Activated naive CD8-positive, alpha-beta T cell treated with anti-CD3 and anti-CD28 coated beads, Interleukin-2, amount 10 ng/mL, durations not matched to agents 7 days and 5 days (primary cell): ENCODE measurements at places on chromosomes 12 and 14. TPM values are rescaled to one million over a fixed set of nuclear protein-coding genes. Genes with fewer than 3 reads are reported as not detected.

- DNase-seq: no peak
- H3K36me3 ChIP-seq: no peaks in the 10 kb centered on the region
- H3K27me3 ChIP-seq: no peaks in the 10 kb centered on the region
These were observed 323.5 kb upstream of the PDE3A start for GRCh38 chr12:20044846-20045245.

Gene CD163
- total RNA-seq: 5.3 TPM

DNA sequence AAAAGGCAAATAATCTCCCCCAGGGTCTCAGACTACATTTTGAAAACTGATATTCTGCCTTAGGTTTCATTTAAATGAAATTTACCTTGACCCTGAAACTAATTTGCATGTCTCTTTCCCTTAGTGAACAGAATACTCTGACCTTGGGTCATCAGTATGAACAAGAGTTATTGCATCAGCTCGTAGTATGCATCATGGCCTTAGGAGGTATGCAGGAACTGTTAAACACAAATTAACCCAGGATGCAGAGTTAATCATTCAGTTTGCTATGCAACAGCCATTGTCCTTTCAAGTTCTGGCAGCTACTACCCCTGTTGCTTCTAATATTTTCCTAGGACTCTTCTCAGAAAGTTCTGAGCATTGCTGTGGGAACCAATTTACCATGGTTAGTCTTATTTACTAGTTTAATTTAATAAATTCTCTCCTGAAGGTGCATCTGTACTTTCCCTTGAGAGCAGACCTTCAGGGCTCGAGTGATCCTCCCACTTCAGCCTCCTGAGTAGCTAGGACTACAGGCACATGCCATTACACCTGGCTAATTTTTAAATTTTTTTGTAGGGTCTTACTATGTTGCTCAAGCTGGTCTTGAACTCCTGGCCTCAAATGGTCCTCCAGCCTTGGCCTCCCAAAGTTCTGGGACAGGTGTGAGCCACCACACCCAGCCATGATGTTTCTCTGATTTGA is 126.7 kb downstream of the TTC6 start:
- H3K36me3 ChIP-seq: no peaks in the 10 kb centered on the region
- H3K27me3 ChIP-seq: no peaks in the 10 kb centered on the region
- H3K4me3 ChIP-seq: no peak overlapping the region

DNA sequence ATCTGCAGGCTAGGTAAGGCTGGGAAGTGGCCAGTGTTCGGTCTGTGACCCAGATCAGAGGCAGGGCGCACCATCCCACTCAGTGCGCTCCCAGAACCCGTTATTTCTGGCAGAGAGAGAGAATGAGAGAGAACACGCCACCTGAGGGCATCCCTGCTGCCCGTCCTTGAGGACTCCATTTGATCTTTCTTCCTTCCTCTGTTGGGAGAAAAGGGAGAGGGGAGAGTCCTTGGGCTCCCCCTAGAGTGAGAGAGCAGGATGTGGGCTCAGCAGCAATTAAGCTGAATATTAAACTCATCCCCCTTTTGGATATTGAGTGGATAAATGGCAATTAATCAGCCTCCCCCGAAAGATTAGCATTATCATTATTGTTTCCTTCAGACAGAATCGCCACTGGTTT is 70.6 kb downstream of the IFT43 start:
- H3K27ac ChIP-seq: no peak overlapping the region
- peaks cover 1% of the 10 kb centered on the region for H3K36me3 ChIP-seq
- no peak for DNase-seq
- H3K4me3 ChIP-seq: no peak overlapping the region
- H3K27me3 ChIP-seq: no peaks in the 10 kb centered on the region

DNA sequence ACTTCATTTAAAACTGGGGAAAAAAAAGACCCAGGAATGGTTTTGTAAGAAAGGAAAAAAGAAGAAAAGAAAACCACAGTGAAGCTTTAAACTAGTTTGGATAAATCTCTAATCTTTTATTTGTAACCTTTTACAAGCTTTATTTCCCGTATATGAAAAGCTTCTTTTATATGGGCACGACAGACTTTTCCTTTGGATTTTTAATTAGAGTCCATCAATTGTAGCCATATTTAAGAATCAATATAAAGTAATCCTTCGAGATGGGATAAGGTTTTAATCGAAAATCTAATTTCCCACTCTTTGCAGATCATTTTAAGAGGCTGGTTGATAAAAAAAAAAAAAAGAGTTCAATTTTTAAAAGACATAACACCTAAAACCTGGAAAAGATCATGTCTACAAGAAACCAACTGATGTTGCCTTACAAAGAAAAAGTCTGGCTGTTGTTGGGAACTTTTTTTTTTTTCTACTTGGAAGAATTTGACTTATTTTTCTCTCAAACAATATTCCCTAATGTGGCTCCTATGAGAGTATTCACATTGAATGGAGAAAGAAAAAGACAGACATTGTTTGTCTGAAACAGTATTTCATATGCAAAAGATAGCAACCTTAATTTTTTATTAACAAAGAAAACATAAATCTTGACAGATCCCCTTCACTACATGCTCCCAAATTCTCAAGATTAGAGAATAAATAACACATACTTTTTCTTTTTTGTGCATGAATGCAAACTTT is 4.9 kb upstream of the OTX2 start:
- no peak overlapping the region for H3K4me3 ChIP-seq
- peaks cover 3% of the 10 kb centered on the region for H3K36me3 ChIP-seq

Gene MUCL1
- total RNA-seq: not detected

GRCh38 chr12:31001581-31002360 is 71.9 kb upstream of the DDX11 start:
- H3K4me3 ChIP-seq: no peak overlapping the region
- H3K4me1 ChIP-seq: no peaks in the 10 kb centered on the region
- H3K27me3 ChIP-seq: no peaks in the 10 kb centered on the region
- no peak overlapping the region for H3K27ac ChIP-seq
- DNase-seq: no peak

GRCh38 chr12:123548107-123548506 is 14.6 kb upstream of the RILPL1 start:
- H3K27ac ChIP-seq: no peak overlapping the region
- peaks cover 16% of the 10 kb centered on the region for H3K27me3 ChIP-seq
- no peaks in the 10 kb centered on the region for H3K36me3 ChIP-seq
- H3K4me3 ChIP-seq: no peak overlapping the region
- H3K4me1 ChIP-seq: no peaks in the 10 kb centered on the region
- DNase-seq: no peak

DNA sequence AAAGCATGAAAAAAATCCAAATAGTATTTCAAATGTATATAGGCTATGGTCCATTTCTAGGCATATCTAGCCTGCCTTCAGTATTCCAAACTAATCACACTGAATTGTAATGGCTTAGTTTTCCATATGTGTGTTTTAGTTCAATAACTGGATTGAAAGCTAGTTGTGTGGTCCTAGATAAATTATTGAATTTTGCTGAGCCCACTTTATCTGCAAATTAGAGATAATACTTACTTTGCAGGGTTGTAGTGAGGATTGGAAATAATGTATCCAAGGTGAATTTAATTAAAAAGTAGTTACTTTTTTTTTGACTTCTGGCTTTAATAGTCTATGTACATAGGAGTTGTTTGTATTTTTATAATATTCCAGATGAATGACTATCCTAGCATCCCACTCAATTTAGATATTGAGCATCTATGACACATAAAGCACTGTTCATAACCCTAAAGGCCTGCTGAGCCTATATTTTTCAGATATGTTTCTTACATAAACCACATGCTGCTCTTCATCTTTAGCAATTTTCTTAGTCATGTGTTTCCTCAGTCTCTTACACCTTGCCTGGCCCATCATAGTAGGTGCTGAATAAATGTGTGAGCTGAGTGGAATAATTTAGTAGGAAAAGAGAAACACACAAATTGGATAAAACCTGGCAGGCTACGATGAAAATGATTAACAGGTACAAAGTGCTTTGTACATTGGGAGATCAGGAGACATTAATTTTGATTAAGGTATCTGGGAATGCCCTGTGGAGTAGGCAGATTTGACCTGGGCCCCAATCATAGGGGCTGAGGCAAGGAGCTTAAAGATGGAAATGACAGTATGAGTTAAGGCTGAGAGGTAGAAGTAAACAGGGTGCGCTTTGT is 1.1 kb upstream of the ATP23 start:
- H3K27ac ChIP-seq: peak overlapping the region; percentile 99
- peaks cover 49% of the 10 kb centered on the region for H3K4me1 ChIP-seq
- peak overlapping the region; percentile 95 for H3K4me3 ChIP-seq
- DNase-seq: no peak
- peaks cover 13% of the 10 kb centered on the region for H3K36me3 ChIP-seq
- H3K27me3 ChIP-seq: no peaks in the 10 kb centered on the region

- no peaks in the 10 kb centered on the region for H3K27me3 ChIP-seq
- H3K36me3 ChIP-seq: no peaks in the 10 kb centered on the region
- H3K27ac ChIP-seq: no peak overlapping the region
- peaks cover 1% of the 10 kb centered on the region for H3K4me1 ChIP-seq
These were observed 84.0 kb downstream of the PELI2 start for GRCh38 chr14:56202256-56202655.

DNA sequence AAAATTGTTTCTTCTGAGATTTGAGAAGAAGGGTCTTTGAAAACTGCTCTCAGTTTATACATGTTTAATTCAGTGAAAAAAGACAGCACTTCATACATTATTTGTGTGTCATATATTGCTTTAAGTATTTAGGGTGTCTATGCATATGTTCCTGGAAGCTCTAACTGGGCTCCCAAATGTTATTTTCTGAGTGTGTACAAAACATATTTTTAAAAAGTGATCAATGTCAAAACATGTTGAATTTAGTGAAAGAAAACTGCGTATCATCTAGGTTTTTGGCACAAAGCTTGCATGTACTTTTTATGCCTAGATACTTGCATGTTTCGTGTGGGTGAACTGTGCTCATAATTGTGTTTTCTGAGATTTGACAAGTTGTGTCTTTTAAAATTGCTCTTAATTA is 81.6 kb downstream of the ASCL4 start:
- H3K4me3 ChIP-seq: no peak overlapping the region
- H3K27ac ChIP-seq: no peak overlapping the region
- no peaks in the 10 kb centered on the region for H3K4me1 ChIP-seq
- no peaks in the 10 kb centered on the region for H3K36me3 ChIP-seq

Gene ITGA5
- 90.6 TPM for total RNA-seq

DNA sequence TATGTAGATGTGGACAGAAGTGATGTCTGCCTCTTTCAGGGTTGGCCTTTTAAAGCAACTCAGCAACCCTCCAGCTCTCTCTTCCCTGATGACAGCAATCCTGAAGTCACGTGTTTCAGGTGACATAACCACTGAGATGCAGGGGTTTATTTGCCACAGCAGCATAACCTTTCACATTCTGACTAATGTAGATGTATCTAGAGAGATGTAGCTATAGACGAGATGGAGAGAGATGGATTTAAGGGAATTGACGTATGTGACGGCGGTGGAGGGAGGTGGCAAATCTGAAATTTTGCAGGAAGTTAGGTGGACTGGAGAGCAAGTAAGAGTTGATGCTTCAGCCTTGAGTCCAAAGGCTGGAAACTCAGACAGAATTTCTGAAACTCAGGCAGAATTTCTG is 126.0 kb downstream of the ZFP36L1 start:
- no peak for DNase-seq
- no peak overlapping the region for H3K27ac ChIP-seq
- peaks cover 20% of the 10 kb centered on the region for H3K4me1 ChIP-seq

- peaks cover 4% of the 10 kb centered on the region for H3K36me3 ChIP-seq
- H3K27ac ChIP-seq: no peak overlapping the region
- DNase-seq: no peak
- H3K4me3 ChIP-seq: no peak overlapping the region
These were observed 64.7 kb downstream of the GPR65 start for GRCh38 chr14:88069677-88070076.

DNA sequence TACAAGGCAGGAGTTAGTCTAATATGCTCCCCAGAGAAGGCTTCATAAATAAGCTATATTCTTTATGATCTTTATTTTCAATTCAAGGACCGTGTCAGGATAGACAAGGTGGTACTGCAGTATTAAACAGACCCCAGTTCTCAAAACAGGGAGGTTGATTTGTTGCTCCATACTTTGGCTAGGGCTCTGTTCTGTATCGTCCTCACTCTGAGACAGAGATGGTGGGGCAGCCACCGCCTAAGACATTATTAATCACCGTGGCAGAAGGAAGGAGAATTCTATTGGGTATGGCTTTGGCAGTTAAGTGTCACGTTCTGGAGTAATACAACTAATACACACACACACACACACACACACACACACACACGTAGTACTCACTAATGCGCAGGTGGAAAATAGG is 117.0 kb upstream of the SLCO1C1 start:
- H3K36me3 ChIP-seq: no peaks in the 10 kb centered on the region
- H3K4me3 ChIP-seq: no peak overlapping the region
- no peaks in the 10 kb centered on the region for H3K4me1 ChIP-seq

Gene PPM1H
- total RNA-seq: not detected

DNA sequence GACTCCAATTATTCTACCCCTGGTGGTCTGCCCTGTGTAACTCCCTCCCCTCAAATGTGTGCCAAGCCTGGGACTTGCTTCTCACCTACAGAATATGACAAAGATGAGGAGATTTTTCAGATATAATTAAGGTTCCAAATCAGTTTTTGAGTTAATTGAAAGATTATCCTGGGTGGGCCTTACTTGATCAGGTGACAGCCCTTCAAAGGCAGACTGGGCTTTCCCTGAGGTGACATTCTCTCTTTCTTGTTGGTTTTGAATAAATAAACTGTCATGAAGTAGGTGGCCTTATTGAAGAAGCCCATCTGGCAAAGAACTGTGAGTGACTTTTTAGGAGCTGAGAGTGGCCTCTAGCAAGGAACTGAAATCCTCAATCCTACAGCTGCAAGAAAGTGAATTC is 106.0 kb downstream of the BRMS1L start:
- peaks cover 8% of the 10 kb centered on the region for H3K36me3 ChIP-seq
- H3K27ac ChIP-seq: peak overlapping the region; percentile 96
- no peak for DNase-seq
- peaks cover 29% of the 10 kb centered on the region for H3K4me1 ChIP-seq
- peak overlapping the region; percentile 88 for H3K4me3 ChIP-seq

- no peak overlapping the region for H3K27ac ChIP-seq
- no peak for DNase-seq
- peaks cover 19% of the 10 kb centered on the region for H3K36me3 ChIP-seq
- peaks cover 3% of the 10 kb centered on the region for H3K4me1 ChIP-seq
- H3K4me3 ChIP-seq: no peak overlapping the region
- H3K27me3 ChIP-seq: no peaks in the 10 kb centered on the region
These were observed 16.4 kb upstream of the SRP54 start for GRCh38 chr14:34966413-34966812.

Gene EPYC
- total RNA-seq: not detected

DNA sequence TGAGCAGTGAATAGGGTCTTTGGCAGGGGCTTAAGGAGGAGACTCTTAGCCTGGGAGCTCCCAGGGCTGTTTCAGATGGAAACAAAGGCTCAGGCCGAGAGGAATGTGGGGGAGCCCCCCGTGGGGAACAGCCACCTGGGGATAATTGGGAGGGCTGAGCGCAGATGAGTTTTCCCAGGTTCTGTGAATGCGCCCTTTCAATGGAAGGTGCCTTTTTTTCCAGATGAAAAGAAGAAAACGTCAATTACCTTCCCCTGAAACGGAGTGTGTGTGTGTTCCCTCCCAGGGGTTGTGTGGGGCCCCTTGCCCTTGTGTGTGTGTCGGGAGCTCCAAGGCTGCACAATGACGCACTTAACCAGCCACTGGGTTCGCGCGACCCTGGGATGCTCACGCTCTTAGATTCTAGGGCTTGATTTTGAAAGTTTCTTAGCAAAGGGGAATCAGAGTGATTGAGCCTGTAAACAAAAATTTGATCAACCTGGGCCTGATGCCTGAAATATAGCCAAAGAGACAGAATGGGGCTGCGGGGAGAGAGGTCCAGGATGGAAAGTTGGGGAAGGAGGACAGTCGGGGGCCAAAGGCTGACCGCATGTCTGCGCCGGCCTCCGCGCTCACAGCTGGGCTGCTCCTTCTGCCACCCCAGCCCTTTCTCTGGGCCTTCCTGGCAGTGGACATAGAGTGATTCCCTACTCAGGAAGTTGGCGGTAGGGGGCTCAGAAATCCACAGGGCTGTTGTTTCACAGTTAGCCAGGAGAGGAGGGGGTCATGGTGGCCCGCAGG is 14.6 kb downstream of the MEG3 start:
- no peaks in the 10 kb centered on the region for H3K27me3 ChIP-seq
- no peak overlapping the region for H3K27ac ChIP-seq
- no peaks in the 10 kb centered on the region for H3K36me3 ChIP-seq
- no peak for DNase-seq
- peaks cover 15% of the 10 kb centered on the region for H3K4me1 ChIP-seq
